ENCODE measurements at places on chromosomes 5 and 9.

GRCh38 chr5:133610489-133611356 lies 1.6 kb downstream of the FSTL4 start:
- DNase-seq = no peak

DNA sequence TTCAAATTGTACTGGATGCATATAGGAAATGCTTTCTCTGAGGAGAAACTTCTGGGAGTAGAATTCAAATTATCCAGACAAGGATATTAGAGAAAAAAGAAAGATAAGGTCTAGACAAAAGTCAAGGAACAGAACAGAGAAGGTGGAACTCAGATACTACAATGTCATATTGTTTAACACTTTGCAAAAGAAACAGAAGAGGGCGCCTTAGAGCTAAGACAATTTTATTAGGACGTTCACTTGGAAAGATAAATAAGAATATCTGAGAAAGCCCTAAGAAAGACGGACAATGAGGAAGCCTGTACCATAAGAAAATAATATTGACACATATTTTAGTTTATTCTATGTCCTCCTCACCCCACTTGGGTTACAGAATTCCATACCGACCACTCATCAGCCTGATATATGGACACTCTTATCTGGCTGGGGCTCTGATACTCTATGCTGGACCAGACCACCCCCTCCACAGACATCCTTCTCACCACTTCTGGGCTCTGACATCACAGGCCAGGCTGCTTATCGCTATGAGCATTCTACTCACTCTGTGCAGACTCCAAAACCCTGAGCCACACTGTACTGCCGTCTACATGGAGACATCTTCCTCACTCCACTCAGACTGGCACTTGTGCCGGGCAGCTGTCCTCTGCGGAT lies 9.1 kb upstream of the AK3 start:
- DNase-seq = peak; percentile 11

DNA sequence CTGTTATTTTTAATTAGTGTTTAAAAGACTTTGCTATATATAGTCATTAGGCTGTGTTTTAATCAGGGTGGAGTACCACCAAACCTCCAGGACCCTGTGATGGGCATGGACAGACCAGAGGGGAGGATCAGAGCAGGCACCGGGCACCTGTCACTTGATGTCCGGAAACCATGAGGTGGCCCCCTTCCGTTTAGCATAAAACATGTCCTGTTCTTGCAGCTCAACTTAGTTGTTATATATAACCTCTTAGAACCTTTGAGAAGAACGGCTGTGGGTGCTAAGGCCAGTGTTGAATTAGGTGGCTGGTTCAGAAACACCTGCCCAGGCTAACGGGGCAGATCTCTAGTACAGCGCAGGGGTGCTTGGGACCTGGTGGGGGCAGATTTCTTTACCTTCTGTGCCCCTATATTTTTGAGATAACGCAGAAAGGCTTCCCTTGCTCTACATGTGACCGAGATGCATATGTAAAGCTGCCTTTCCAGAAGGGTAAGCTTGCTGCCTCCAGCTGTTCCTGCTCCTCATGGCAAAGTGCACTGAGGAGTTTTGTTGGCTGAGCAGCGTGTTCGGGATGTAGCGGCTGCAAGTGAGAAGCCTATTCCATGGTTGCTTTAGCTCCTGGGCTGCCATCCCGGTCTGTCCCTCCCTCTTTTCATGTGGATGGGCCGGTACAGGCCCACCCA lies 255.5 kb downstream of the FANCC start:
- no peak for DNase-seq

DNA sequence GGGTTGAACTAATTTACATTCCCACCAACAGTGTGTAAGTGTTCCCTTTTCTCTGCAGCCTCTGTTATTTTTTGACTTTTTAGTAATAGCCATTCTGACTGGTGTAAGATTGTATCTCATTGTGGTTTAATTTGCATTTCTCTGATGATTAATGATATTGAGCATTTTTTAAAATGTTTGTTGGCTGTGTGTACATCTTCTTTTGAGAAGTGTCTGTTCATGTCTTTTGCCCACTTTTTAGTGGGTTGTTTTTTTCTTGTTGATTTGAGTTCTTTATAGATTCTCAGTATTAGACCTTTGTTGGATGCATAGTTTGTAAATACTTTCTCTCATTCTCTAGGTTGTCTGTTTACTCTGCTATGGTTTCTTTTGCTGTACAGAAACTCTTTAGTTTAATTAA lies 101.6 kb downstream of the NIPBL start:
- no peak for DNase-seq

GRCh38 chr5:122301016-122301415 lies 11.0 kb upstream of the SNCAIP start:
- DNase-seq = no peak

DNA sequence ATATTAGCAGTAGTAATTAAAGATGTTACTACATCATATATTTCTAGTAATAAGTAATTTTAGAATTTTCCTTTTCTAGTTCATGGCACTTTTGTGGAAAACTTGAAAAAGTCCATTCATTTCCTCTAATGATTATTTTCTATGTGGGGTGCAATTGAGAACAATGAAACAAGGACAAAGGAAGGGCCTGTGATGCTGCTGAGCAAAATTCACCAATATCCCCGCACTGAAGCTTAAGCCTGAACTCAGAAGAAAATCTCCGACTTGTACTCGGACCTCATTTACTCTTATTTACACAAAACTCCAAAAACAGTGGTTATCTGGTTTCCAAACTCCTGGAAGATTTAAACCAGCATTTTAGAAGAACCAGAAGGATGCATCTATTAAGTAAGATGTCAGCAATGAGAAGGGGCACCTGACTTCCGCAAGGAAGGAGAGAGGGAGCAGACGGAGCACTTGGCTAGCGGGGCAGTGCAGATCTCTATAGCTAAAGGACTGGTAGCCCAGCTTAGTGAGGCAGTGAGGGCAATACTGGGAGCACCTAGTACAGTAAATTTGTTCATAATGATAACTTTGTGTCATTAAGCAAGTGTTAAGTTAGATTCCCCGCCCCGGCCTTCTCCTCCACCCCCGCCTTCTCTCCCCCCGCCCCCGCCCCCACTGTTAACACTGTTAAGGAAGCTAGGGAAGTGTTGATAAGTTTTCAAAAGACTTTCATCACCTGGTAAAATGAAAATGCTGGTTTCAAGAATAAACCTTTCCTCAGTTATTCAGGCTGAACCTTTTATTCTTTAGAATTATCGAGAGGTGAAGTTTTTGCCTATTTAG lies 123.3 kb downstream of the ZSWIM6 start:
- DNase-seq = no peak

- DNase-seq = no peak
Observed at GRCh38 chr9:94806307-94806893, 79.9 kb downstream of the AOPEP start.

- no peak for DNase-seq
Observed at GRCh38 chr5:137305971-137306602, 193.0 kb downstream of the SPOCK1 start.

GRCh38 chr9:129968690-129969485 lies 74.1 kb downstream of the FNBP1 start:
- peak; percentile 70 for DNase-seq

DNA sequence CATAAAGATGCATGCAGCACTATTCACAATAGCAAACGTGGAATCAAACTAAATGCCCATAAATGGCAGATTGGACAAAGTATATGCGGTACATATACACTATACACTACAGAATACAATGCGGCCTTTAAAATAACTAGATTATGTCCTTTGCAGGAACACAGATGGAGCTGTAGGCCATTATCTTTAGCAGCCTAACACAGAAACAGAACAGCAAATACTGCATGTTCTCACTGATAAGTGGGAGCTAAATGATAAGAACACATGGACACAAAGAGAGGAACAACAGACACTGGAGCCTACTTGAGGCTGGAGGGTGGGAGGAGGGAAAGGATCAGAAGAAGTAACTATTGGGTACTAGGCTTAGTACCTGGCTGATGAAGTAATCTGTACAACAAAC lies 758.2 kb downstream of the TLE1 start:
- no peak for DNase-seq

GRCh38 chr5:4050203-4050602 lies 454.6 kb downstream of the IRX1 start:
- no peak for DNase-seq

DNA sequence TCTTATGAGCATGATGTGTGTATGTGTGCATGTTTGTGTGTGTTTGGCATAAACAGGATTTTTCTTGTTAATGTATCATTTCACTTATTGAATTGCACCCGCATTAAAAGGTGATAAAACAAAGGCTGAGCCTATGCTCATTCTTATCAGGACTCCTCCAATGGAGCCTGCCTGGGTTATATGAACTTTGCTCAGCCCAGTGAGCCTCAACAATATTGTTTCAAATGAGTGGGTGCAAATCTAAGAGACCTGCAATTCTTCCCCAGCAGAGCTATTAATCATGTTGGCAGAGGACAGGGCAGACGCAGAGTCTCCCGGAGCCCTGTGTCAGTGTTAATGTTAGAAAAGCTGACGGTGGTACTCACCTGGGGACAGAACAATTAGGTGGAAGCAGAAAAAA lies 71.6 kb downstream of the SH3RF2 start:
- no peak for DNase-seq

- no peak for DNase-seq
Observed at GRCh38 chr5:67814569-67815311, 400.8 kb upstream of the PIK3R1 start.

DNA sequence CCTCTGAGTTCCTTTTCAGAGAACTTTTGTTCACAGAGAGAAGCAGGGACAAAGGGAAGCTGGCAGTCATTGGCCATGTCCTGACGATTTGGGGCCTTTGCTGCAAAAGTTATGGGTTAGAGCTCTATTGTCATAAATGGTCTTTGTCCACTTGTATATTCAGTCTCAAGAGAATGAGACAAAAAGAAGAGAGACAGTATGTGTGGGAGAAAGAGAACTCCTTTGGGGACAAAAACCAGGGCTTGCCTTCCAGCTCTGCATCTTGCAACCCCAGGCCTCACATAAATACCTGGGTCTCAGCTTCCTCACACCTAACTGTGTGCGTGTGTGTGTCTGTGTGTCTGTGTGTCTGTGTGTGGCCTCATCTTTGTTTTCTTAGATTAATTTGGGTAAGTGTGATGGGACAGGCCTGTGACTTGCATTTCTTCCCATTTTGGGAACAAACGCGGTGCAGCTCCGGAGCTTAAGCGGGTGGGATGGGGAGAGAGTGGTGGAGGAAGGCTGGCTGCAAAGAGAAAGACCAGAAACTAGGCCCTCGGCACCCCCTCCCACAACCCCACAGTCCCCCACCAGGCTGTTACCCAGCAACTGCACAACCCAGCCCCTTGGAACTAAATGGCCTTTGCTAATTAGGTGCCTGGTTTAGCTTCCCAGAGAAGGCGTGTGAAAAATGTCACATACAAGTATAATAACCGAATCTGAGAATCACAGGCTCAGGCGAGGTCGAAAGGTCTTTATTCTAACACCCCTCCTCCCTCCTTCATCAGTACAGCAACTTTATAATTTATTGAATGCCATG lies 376.9 kb downstream of the CDK5RAP2 start:
- no peak for DNase-seq

DNA sequence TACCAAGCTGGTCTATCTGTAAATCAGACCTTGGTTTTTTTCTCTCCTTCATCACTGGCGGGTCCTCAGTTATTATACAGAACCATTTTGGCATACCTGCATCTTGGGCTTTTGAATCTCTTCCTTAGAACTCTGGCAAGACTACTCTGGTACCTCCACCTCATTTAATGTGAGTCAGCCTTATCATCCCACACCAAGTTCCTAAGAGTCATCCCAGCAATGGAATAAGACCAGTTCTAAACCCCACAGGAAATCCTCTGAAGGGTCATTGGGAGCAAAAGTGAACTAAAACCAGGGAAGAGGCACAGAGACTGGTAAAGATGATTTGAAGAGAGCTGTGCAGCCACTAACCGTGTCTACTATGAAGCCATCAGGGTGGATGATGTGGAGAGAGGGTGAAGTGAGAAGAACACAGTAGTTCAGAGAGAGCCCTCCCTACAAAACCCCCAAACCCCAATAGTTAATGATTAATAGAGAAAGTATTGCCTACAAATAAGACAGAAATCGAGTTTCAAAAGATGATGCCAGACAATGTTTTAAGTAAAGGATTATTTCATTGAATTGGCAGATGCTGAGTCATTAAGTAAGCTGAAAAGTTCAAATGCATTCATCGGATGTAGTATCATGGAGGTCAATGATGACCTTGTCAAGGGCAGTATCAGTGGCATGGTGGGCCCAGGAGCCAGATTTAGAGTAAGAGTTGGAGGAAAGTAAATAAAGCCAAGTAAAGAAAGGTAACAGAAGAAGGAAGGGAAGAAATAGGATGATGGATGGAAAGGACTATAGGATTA lies 85.4 kb downstream of the PCSK1 start:
- no peak for DNase-seq

Measured in AG04450 (cell line).